ENCODE measurements at places on chromosomes 5 and 9. TPM values are rescaled to one million over a fixed set of nuclear protein-coding genes. Genes with fewer than 3 reads are reported as not detected.

GRCh38 chr9:79061752-79062616, 509.8 kb upstream of the TLE4 start:
- H3K4me1 ChIP-seq, result no peaks in the 10 kb centered on the region
- no peaks in the 10 kb centered on the region for H3K27me3 ChIP-seq
- H3K36me3 ChIP-seq, result no peaks in the 10 kb centered on the region

DNA sequence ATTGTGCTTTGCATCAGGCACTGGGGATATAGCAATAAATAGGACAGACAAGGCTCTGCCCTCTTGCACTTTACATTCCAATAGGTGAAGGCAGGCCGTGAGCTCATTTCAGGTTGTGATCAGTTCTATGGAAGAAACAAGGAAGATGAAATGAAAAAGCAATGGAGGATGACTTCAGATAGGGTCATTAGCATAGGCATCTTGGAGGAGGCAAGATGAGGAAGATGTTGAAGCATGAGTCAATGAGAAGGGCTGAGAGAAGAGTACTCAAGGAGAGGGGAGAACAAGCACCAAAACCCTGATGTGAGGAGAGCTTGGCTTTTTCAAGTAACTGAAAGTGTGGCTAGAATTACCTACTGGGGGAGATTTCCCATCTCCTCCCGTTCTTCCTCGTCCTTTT, 5.0 kb upstream of the SPARC start:
- no peak overlapping the region for H3K4me3 ChIP-seq
- H3K27ac ChIP-seq, result no peak overlapping the region
- H3K36me3 ChIP-seq, result no peaks in the 10 kb centered on the region
- no peaks in the 10 kb centered on the region for H3K27me3 ChIP-seq
- H3K4me1 ChIP-seq, result no peaks in the 10 kb centered on the region
- DNase-seq, result no peak

GRCh38 chr5:1761453-1761755, 38.2 kb downstream of the MRPL36 start:
- no peak overlapping the region for H3K27ac ChIP-seq
- no peaks in the 10 kb centered on the region for H3K36me3 ChIP-seq
- peaks cover 4% of the 10 kb centered on the region for H3K4me1 ChIP-seq
- no peaks in the 10 kb centered on the region for H3K27me3 ChIP-seq
- H3K4me3 ChIP-seq, result no peak overlapping the region

GRCh38 chr9:110877374-110877773, 160.9 kb downstream of the LPAR1 start:
- H3K4me1 ChIP-seq, result no peaks in the 10 kb centered on the region
- no peak overlapping the region for H3K27ac ChIP-seq
- H3K4me3 ChIP-seq, result no peak overlapping the region
- no peaks in the 10 kb centered on the region for H3K36me3 ChIP-seq
- H3K27me3 ChIP-seq, result no peaks in the 10 kb centered on the region

SLC1A3 gene
- total RNA-seq, result 11.2 TPM

DNA sequence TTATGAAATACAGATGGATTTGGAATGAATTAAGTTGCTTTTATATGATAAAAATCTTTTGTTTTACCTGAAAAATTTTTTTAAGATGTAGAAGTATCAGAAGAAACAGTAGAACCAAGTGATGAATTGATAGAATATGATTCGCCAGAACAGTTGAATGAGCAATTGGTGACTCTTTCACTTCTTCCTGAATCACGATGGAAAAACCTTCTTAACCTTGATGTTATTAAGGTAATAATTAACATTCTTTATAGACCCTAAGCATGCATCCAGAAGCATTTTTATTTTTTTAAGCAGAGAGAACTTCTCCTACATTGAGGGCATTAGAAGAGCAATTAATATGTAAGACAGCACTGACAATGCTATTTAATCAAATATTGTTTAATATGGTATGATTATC, 28.8 kb downstream of the WDR36 start:
- peaks cover 37% of the 10 kb centered on the region for H3K36me3 ChIP-seq
- no peaks in the 10 kb centered on the region for H3K4me1 ChIP-seq
- no peak for DNase-seq
- no peaks in the 10 kb centered on the region for H3K27me3 ChIP-seq
- no peak overlapping the region for H3K27ac ChIP-seq
- H3K4me3 ChIP-seq, result no peak overlapping the region

CNTNAP3B gene
- 11.2 TPM for total RNA-seq

DNA sequence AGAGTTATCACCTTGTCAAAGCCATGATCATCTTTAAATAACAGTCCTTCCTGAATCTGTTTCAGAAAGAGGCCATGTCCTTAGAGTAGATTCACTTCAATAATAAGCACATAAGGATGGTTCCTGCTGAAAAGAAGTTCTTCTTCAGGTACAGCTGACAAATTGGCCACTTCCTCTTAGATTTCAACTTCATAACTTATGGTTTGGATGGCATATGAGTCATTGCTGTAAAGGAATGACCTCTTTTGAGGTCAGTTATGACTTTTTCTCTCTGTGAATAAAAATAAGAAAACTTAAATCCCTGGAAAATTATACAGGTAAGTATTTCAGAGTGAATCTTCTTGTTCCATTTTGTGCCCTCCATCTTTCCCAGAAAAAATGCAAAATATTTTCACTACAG, 555.3 kb upstream of the ZNF462 start:
- H3K27me3 ChIP-seq, result no peaks in the 10 kb centered on the region
- H3K27ac ChIP-seq, result no peak overlapping the region
- no peak for DNase-seq
- no peak overlapping the region for H3K4me3 ChIP-seq
- H3K36me3 ChIP-seq, result no peaks in the 10 kb centered on the region

- H3K27ac ChIP-seq, result no peak overlapping the region
- no peak overlapping the region for H3K4me3 ChIP-seq
- no peak for DNase-seq
Observed at GRCh38 chr9:88831713-88832407, 159.4 kb upstream of the S1PR3 start.

GRCh38 chr5:76482984-76483383, 79.9 kb downstream of the IQGAP2 start:
- no peak overlapping the region for H3K4me3 ChIP-seq
- H3K27me3 ChIP-seq, result no peaks in the 10 kb centered on the region
- H3K4me1 ChIP-seq, result peaks cover 31% of the 10 kb centered on the region
- no peak overlapping the region for H3K27ac ChIP-seq
- no peak for DNase-seq

GRCh38 chr5:52895075-52895474, 94.1 kb upstream of the ITGA2 start:
- no peak for DNase-seq
- no peaks in the 10 kb centered on the region for H3K27me3 ChIP-seq
- no peak overlapping the region for H3K27ac ChIP-seq
- H3K36me3 ChIP-seq, result no peaks in the 10 kb centered on the region

DNA sequence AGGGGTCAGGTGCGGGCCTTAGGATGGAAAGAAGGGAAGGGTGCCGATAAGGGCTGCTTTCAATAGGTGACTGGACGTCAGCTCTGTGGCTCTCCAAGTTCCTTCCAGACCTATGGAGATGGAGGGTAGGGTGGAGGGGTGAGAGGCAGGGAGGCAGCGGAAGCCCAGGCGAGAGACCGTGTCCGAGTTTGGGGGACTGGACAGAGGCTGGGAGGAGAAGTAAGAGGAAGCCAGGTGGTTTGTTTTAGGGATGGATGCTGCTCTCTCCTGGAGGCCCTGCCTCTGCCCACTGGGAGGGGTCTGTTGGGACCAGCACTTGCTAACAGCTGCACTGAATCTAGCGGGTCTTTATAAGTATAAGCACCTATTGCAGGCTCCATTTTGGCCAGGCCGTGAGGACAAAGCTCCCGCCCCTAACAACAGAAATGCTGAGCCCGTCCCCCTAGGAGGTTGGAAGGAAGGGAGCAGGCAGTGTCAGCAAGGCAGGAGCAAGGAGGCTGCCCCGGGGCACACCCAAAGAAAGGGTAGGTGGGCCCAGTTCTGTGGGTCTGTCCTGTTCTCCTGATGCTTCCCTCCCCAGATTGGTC, 167.5 kb downstream of the DAB2IP start:
- H3K4me1 ChIP-seq, result no peaks in the 10 kb centered on the region
- no peak overlapping the region for H3K27ac ChIP-seq
- DNase-seq, result no peak
- H3K36me3 ChIP-seq, result no peaks in the 10 kb centered on the region

CER1 gene
- not detected for total RNA-seq

- DNase-seq, result no peak
- no peaks in the 10 kb centered on the region for H3K27me3 ChIP-seq
- H3K27ac ChIP-seq, result no peak overlapping the region
- H3K36me3 ChIP-seq, result no peaks in the 10 kb centered on the region
Observed at GRCh38 chr5:38472541-38472940, 83.9 kb downstream of the LIFR start.

DNA sequence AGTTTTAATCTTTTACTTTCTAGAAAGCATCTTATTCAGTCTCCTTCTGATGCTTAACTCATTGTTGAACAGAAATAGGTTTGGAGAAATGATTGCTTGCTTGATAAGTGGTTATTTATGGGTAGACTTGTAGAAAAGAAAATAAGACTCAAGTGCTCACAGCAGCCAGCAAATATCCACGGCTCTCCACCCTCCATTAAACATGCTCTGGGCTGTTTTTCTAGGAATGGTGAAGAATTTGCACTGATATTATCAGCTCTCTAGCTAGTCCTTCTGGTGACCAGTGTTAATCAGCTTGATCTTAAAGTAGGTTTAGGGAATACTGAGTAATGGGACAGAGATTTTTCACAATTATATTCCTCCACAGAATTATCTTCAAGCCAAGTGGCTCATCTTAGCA, 60.6 kb downstream of the SLC1A3 start:
- no peak overlapping the region for H3K27ac ChIP-seq
- no peaks in the 10 kb centered on the region for H3K27me3 ChIP-seq
- H3K4me1 ChIP-seq, result no peaks in the 10 kb centered on the region
- DNase-seq, result no peak
- no peaks in the 10 kb centered on the region for H3K36me3 ChIP-seq
- H3K4me3 ChIP-seq, result no peak overlapping the region

GRCh38 chr9:84003246-84003645, 22.6 kb downstream of the RMI1 start:
- H3K4me3 ChIP-seq, result no peak overlapping the region
- no peak for DNase-seq
- H3K27me3 ChIP-seq, result no peaks in the 10 kb centered on the region
- no peaks in the 10 kb centered on the region for H3K36me3 ChIP-seq

DNA sequence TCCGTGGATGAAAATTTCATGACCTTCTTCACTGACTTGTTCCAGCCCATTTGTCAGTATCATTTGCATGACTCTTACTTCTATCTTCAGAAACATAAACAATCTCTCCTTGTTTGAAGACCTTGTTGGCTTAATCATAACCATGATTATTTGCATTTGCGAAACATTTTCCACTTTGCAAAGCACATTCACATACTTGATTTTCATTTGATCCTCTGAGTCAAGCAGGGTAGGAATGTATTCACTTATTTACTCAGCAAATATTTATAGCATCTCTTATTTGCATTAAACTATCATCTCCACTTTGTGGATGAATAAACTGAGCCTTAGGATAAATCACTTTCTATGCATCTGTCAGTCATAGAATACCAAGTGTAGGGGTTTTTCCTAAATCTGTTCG, 343.0 kb upstream of the SGCD start:
- no peaks in the 10 kb centered on the region for H3K4me1 ChIP-seq
- H3K4me3 ChIP-seq, result no peak overlapping the region
- no peaks in the 10 kb centered on the region for H3K27me3 ChIP-seq
- no peak for DNase-seq
- no peaks in the 10 kb centered on the region for H3K36me3 ChIP-seq
- H3K27ac ChIP-seq, result no peak overlapping the region

- H3K4me1 ChIP-seq, result no peaks in the 10 kb centered on the region
- H3K27me3 ChIP-seq, result no peaks in the 10 kb centered on the region
- H3K27ac ChIP-seq, result no peak overlapping the region
- no peaks in the 10 kb centered on the region for H3K36me3 ChIP-seq
Observed at GRCh38 chr9:98314381-98315066, 59.1 kb upstream of the TBC1D2 start.

DNA sequence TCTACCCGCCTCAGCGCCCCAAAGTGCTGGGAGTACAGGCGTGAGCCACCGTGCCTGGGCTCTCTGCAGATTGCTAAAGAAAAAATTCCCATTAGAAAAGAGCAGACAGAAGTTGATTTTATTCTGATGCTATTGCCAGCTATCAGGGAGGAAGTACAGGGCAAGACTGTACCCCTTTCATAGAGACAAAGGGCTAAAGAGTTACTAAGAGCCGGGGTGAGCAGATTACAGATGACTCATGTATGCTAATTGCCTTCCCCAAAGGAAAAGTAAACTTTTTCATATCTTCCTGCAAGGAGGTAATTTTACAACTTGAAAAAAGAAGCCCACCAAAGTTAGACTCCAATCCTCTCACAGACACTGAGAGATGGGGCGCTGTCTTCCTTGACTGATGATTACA, 42.3 kb upstream of the MCTP1 start:
- no peak for DNase-seq
- no peaks in the 10 kb centered on the region for H3K27me3 ChIP-seq

DNA sequence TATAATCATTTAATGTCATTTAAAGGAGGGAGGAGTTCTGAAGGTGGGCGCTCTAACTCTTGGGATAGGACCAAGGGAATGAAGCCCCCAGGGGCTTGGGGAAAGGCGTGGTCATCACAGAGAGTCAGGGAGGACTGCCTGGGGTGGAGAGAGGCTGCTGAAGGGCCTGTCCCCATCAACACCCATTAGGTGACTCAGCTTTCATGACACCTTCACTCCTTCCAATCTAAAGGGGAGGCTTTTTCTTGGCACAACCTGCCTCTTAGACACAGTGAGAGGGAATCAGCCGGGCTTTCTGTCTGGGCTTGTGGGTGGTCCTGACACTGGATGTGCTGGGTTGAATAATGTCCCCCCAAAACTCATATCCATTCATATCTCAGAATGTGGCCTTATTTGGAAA, 31.4 kb upstream of the ANKRD33B start:
- no peaks in the 10 kb centered on the region for H3K27me3 ChIP-seq
- no peaks in the 10 kb centered on the region for H3K36me3 ChIP-seq
- H3K4me1 ChIP-seq, result peaks cover 7% of the 10 kb centered on the region
- H3K27ac ChIP-seq, result no peak overlapping the region
- no peak for DNase-seq

- no peaks in the 10 kb centered on the region for H3K36me3 ChIP-seq
- no peak overlapping the region for H3K4me3 ChIP-seq
- no peaks in the 10 kb centered on the region for H3K27me3 ChIP-seq
- peak overlapping the region; percentile 48 for H3K27ac ChIP-seq
- DNase-seq, result no peak
Observed at GRCh38 chr9:4137234-4137633, 162.6 kb downstream of the GLIS3 start.

DNA sequence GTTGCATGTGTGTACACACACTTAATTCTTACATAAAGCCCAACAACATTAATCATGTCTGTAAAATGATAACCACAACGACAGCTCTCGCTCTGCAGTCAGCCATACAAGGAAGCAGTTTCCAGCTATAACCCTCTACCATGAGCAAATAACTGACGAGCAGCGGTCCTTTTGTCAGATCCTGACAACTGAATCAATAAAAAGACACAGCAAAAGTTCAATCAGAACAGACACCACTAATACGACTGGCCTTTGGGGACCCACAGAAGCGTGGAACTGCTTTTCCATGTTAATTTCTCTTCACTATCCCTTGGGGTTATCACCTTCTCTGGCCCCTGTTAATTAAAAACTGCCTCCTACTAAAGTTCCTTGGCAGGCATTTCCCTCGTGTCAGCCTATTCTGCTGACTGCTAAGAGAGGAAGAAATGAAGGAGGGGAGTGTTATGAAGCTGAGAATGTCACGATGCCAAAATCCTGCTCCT, 722.8 kb upstream of the GRAMD2B start:
- H3K4me1 ChIP-seq, result peaks cover 34% of the 10 kb centered on the region
- no peaks in the 10 kb centered on the region for H3K27me3 ChIP-seq
- peak; percentile 15 for DNase-seq

ACOT12 gene
- not detected for total RNA-seq
